Fibroblast of villous mesenchyme (primary cell): ENCODE measurements at places on chromosomes 7 and 10.

DNA sequence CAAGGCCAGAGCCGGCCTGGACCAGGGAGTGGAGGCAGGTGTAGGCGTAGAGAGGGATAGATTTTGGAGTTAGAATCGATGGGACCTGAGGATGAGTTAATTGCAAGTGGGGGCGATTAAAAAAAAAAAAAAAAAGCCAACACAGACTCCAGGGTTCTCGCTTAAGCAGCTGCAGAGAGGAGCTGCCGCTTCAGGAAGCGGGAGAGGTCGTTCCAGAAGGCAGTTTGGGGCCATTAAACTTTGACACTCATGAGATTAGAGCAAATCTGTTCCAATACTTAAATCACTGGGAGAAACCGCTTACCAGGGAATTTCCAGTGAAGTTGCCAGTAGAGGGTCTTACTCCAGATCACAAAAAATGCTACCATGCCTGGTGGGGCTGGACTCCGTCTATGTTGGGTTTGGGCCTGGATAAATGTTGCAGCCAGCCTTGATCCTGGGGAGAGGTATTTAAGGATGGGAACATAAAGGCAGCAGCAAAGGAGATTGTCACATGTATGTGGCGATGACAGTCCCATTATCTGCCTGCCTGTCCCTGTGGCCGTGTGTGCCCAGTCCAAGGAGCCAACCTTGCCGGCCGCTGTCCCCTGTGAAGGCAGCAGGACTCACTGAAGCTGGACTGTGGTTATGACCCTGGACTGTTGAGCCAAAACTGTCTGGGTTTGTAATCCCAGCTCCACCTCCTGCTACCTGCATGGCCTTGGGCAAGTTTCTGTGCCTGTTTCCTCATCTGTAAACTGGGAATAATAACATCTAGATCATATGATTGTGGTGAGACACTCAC lies 23.9 kb upstream of the GRID1 start:
- DNase-seq: no peak

GRCh38 chr7:4661871-4662270 lies 20.2 kb upstream of the FOXK1 start:
- DNase-seq: no peak

- DNase-seq: peak; percentile 97
These were observed 31.3 kb downstream of the PLAC9 start for GRCh38 chr10:80163741-80164341.

DNA sequence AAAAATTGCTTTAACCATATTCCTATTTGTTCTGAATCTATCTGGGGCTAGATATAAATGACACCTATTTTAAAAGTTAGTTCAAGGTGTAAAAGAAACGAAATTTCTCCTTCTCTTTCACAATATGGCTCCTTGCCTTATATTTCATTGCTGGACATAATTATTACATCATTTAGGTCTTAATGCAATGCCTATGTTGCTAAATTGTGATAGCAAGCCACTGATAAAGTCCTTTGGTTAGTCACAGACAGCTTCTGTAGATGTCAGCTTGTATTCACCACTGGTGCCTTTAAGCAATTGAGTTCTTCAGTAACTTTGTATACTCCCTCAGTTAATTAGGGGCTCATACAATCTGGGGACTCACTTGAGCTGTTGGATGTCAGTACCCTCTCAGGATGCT lies 1236.6 kb downstream of the GATA3 start:
- DNase-seq: no peak

- no peak for DNase-seq
These were observed 1.4 kb downstream of the UBE2D1 start for GRCh38 chr10:58336242-58336641.

DNA sequence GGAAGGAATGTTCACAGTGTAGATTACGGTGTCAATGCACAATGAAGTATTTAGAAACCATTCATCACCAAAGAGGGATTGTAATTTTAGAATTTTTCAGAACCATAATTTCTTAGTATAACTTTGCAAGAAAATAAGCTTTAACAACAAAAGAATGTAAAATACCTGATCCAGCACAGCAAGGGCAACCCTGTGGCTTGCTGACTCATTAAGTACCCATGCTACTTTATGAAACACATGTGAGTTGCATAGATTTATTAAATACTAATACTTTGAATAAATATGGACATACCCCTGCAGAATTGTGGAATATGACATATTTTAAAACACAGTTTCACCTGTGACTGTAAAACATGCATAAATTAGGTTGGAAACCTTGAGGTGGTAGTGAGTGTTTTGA lies 281.3 kb downstream of the ZNF248 start:
- no peak for DNase-seq

DNA sequence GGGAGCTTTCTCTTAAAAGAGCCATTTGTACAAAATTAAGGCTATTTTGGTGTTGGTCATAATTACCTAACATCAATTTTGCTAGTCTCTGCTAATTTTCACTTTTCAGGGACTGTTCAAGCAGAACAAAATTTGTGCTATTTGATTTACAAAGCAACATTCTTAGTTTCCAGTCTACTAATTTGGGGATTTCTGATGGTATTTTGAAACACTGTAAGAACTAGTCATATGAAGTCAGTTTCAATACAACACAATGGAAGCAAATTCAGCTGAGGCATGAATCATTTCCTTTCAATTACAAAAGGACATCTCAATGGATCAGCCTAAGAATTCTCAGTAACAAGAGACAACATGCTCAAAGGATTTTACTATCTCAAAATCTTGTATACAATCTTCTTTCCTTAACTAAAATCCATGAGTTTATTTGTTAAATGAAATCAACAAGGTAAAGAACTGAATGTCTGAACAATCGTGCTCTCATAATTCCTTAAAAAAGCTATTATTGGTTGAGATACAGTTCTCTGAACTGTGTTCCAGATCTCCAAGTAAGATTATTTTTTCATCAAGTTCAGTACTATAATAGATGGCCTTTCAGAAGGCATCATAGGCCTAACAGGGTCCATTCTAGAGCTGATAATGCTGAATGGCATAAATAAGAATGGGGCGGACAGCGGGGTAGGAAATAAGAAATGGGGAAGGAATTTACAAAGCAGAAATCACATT lies 144.6 kb downstream of the NRCAM start:
- no peak for DNase-seq

DNA sequence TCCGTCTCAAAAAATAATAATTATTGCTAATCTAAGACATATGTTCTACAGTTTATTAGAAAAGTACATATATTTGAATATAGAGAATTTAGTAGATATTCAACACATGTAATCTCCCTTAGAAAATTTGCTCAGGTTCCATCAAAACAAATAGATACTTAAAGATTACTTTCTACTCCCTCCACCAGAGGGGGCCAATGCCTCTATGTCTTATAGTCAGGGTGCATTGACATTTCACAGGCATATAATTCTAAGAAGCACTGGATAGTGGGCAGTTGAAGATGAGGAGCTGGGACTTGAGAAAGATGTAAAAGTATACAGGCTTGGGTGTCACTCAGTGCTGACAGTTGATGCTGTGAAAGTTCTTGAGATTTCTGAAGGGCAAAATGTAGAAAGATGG lies 301.6 kb upstream of the HPS1 start:
- DNase-seq: peak; percentile 67

DNA sequence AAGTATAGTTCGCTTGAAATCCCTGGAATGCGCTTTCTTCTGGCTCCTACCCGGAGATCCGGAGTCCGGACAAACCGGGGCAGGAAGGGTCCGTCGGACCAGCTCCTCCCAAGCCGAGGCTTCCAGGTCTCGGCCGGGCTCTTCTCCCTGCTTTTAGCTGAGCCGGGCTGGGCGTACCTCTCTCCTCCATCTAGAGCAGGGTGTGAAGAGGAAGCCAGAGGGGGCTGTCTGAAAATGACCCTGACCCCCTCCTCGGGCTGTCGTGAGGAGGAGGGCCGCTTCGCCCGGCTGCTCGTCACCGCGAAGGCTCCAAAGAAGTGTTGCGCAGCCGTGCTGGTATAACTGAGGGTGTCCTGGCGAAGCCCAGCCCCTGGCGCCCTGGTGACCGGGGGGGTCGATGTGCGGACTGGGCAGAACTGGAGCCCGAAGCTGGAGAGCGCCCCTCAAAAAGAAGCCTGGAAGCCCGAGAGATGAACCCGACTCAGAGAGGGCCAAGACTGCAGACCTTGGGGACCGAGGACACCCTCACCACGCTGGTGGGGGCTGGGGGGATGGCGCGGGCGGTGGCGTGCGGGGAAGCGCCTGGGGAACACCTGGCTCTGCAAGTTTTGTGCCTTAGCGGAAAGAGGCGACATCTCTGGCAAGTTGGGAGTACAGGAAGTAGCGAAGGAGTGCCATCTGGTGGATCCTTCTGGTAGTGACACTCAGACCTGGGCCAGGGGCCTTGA lies 5.7 kb downstream of the KAZALD1 start:
- peak; percentile 83 for DNase-seq
